ENCODE measurements at places on chromosomes 5 and 9. TPM values are rescaled to one million over a fixed set of nuclear protein-coding genes. Genes with fewer than 3 reads are reported as not detected.

The ORM2 gene
- total RNA-seq = not detected

The SPATA31D4 gene
- total RNA-seq = not detected

The RNF183 gene
- total RNA-seq = not detected

The AGXT2 gene
- total RNA-seq = not detected

The CDC20B gene
- total RNA-seq = not detected

The GGTA1 gene
- not detected for total RNA-seq

The CCNI2 gene
- 0.74 TPM for total RNA-seq

The GRXCR2 gene
- not detected for total RNA-seq

The PKN3 gene
- 16.3 TPM for total RNA-seq

The SLC35A4 gene
- total RNA-seq = 34.4 TPM

The SMARCA2 gene
- total RNA-seq = 21.9 TPM

DNA sequence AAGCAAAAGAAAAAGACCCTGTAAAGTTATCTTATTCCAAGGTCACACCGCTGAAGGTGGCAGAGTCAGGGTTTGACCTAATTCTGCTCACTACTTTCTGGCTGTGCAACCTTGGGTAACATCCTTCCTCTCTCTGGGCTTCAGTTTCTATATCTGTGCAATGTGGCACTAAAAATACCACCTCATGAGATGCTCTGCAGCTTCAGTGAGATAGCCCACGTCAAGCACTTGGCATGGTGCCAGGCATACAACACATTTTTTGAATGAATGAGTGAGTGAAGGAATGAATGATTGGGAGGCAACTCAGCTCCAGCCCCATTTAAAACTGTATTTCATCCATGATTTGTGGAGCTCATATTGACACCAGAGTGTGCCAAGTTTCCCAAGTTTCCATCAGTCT is 62.3 kb downstream of the FOXI1 start:
- DNase-seq = no peak

- no peak for DNase-seq
Observed at GRCh38 chr5:152170350-152170749, 234.7 kb downstream of the NMUR2 start.

DNA sequence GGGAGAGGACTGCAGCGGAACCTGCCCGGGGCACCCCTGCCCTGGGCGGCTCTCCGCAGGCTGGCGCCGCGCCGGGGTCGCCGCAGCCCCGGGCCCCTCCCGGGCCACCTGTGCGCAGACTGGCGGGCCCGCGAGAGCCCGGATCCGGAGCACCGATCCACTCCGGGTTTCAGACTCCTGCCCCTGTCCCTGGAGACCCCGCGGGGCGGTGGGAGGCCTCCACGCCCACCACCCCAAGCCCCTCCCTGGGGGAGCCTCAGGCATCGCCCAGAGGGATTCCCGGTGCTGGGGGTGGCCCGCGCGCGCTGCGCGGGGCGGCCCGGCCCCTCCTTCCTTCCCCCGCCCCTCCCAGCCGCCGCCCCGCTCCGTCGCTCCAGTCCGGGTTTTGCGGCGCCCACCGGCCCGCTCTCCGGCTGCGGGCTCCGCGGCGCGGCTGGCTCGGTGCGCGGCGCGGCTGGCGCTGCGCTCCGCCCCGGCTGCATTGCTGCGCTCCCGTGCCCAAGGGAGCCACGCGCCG is at the start of gene UNC5A:
Gene UNC5A, plus strand, starts transcription at position 479 of the 517 bp plus-strand sequence. CDS start 192 bp downstream, outside the sequence.
- peak; percentile 74 for DNase-seq

DNA sequence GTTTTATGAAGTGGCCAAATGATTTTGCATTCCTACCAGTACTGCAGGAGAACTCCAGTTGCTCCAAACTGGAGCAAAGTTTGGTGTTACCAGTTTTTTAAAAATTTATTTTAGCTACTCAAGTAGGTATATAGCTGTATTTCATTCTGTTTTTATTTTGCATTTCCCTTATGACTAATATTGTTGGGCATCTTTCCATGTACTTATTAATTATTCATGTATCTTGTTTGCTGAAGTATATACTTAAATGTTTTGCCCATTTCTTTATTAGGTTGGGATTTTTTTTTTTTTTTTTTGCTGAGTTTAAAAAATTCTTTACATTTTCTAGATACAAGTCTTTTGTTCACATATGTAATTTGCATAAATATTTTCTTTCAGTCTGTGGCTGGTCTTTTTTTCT is 386.6 kb upstream of the DAB2 start:
- DNase-seq = no peak

GRCh38 chr5:104186510-104186909 is 623.9 kb upstream of the NUDT12 start:
- no peak for DNase-seq

- no peak for DNase-seq
Observed at GRCh38 chr9:115777610-115778009, 376.0 kb upstream of the PAPPA start.

GRCh38 chr9:112817860-112818203 is 67.3 kb downstream of the SNX30 start:
- DNase-seq = no peak

DNA sequence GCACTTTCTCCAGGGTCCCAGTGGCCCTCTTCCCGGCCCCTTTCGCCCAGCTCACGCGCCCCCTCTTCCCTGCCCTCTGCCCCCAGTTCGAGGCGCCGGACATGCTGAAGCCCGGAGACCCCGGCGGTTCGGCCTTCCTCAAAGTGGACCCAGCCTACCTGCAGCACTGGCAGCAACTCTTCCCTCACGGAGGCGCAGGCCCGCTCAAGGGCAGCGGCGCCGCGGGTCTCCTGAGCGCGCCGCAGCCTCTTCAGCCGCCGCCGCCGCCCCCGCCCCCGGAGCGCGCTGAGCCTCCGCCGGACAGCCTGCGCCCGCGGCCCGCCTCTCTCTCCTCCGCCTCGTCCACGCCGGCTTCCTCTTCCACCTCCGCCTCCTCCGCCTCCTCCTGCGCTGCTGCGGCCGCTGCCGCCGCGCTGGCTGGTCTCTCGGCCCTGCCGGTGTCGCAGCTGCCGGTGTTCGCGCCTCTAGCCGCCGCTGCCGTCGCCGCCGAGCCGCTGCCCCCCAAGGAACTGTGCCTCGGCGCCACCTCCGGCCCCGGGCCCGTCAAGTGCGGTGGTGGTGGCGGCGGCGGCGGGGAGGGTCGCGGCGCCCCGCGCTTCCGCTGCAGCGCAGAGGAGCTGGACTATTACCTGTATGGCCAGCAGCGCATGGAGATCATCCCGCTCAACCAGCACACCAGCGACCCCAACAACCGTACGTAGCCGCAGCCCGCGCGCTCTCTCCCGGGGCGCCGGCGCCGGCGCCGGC is 1.0 kb downstream of the PRDM6 start:
- peak; percentile 71 for DNase-seq

- DNase-seq = peak; percentile 24
Observed at GRCh38 chr9:3751125-3751758, 225.4 kb upstream of the RFX3 start.

DNA sequence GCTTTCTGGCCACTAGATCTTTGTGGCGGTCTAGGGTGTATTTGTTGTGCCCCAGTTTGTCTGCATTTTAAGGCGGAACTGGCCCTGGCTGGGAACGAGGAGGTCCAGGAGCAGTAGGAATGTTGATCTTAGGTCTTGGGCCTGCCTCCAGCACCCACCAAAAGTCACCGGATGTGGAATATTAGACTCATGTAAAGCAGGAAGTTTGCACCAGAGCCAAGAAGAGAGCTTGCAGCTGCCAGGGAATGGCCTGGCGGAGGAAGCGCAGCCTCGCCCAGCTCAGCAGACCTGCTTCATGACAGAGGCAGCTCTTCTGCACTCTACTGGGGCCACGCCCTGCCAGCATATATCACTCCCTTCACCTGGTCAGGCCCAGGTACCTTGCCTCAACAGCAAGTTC is 3.3 kb downstream of the GPX3 start:
- DNase-seq = no peak

GRCh38 chr5:63963080-63963735 is 963 bp upstream of the HTR1A start:
- peak; percentile 97 for DNase-seq

DNA sequence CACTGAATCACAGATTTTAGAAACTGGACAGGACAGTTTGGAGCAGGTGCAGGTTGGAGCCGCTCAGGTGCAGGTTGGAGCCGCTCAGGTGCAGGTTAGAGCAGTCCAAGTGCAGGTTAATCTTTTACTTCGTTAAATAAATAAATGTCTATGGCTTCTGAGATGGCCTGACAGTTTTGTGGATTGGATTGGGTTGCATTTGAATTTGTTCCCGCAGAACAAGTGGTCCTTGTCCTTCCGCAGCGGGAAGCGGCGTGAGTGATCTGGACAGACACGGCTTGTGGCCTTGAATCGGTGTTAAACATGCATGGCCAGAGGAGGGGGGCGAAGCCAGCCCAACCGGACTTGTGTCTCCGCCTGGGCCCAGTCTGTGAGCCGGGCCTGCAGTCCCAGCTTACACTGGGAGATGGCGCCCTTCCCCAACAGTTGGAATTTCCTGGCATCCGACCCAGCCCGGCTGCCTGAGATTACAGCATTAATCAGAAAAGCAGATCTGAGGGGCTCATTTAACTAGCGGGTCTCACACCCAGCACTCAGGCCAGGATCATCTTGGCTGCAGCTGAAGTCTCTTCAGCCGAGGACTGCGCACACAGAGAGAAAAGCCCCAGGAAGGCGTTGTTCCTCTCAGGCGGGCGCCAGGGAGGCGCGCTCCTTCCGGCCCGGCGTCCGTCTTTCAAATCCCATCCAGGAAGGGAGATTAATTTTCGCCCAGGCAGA is 1.5 kb upstream of the OLFM1 start:
- peak; percentile 91 for DNase-seq

Measured in GM23338 (cell line).